ENCODE measurements at places on chromosomes 4 and X.

DNA sequence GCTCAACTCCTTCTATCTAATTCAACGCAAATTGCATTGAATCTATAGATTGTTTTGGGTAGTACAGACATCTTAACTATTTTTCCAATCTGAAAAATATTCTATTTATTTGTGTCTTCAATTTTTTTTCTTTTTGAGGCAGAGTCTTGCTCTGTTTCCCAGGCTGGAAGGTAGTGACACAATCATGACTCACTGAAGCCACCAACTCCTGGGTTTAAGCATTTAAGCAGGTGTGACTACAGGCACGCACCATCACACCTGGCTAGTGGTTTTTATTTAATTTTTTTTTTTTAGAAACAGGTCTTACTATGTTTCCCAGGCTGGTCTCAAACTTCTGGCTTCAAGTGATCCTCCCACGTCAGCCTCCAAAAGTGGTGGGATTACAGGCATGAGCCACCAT is 98.3 kb downstream of the GK start:
- DNase-seq: no peak

DNA sequence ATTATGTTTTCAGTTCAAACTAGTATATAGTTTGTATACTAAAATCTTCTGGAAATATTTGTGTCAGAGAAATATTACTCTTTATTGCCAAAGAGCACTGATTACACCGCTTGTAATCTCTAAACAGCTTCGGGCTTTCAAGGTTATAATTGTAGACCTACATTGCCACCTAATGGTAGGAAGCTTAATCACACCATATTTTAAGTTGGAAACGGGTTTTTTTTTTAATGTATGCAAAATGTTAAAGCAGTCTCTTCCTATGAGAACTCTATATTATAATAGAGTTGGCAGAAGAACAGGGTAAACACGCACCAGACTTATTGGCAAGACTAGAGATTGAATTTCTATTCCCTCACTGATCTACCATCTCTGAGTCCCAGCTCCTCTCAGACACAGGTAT is 19.5 kb upstream of the NFXL1 start:
- DNase-seq: no peak

- no peak for DNase-seq
Measured at GRCh38 chr4:32488690-32489089, 1768.5 kb downstream of the PCDH7 start.

DNA sequence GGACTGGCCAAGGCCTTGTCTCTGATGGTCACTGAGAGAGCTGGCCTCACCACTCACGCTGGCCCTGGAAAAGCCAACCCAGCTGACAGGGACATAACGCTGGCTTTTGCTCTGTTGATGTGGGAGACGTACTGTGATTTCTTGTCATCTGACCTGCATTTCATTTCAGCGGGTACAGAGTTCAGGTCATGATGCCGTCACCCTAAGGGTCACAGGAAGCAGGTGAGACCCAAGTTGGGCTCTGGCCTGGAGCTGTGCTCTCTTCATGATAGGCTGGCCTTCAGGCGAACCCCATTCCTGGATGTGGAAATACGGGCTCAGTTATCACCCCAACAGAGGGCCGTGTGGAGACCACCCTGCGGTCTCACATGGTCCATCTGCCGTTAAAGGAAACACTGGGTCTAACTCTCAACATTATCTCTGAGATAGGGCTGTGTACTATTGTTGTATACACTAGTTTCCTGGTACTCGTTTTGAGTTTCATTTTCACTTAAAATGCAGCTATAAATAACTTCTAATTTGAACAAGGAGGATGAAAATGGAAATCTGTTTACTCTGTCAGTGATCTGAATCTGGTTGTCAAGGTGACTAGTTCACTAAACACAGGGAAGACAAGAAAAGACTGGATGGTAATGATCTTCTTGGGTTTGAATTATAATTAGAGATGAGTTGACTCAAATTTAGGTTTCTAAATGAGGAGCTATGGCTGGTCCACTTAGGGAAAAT is 89.1 kb downstream of the TBC1D9 start:
- no peak for DNase-seq

DNA sequence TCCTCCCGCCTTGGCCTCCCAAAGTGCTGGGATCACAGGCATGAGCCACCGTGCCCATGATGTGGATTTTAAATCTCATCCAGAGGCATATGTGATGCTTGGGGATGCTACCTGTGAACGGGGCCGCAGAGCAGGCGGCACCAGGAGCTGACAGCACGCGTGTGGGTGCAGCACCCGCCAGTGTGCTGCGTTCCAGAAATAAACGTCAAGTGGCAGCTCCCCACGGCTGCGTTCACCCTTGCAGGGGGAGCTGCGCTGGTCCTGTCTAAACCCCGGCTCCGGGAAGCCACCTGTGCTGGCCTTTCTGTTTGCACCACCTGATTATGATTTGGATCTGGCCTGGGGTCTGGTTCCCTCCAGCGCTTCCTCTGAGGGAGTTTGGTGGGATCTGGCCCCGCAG is 77.8 kb downstream of the SORCS2 start:
- DNase-seq: no peak

DNA sequence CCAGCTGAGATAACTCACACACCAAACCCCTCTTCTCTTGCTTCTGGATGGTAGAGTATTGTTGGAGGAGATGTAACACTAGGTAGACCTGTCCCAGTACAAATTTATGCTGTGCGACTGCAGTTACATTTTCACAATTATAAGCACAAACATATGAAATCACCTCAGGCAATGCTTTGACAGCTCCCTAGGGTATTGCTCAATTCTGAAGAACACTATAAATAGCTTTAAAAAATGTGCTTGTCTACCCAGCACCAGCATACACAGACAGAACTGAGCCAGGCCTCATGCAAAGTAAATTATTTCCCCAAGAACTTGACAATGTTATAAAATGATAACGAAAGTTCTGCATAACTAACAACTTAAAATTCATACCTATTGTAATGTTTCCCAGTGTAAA is 1999.1 kb upstream of the ADGRL3 start:
- no peak for DNase-seq

DNA sequence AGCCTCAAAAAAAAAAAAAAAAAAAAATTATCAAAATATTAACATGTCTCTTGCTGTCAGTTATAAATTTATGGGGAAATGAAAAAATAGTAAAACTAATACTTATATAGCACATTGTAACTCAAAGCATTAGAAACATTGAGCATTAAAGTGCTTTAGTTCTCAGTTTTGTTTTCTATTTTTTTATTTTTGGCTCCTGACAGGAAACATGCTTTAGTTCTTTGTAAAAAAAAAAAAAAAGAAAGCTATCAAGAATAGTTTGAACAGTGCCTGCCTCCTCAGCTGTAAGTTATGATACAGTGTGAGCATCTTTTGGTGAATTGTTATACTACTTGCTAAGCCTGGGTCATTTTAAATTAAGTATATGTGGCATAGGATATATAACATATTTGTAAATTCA is 5.1 kb upstream of the CENPC start:
- DNase-seq: no peak

DNA sequence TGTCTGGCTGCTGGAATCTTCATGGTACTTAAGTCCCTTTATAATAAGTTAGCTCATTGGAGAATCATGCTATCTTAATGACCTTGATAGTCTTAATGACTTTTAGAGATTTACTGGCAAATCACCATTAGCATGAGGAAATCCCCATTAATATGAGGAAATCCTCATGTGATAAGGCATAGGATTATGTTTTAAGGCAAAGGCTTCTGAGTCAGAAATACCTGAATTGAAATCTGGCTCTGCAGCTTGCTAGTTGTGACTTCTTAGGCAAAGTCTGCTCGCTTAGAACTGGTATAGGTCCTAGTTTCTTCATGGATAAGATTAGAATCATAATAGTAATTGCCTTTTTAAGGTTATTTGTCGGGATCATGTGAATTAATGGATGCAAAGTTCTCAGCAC is 190.2 kb upstream of the BANK1 start:
- no peak for DNase-seq

DNA sequence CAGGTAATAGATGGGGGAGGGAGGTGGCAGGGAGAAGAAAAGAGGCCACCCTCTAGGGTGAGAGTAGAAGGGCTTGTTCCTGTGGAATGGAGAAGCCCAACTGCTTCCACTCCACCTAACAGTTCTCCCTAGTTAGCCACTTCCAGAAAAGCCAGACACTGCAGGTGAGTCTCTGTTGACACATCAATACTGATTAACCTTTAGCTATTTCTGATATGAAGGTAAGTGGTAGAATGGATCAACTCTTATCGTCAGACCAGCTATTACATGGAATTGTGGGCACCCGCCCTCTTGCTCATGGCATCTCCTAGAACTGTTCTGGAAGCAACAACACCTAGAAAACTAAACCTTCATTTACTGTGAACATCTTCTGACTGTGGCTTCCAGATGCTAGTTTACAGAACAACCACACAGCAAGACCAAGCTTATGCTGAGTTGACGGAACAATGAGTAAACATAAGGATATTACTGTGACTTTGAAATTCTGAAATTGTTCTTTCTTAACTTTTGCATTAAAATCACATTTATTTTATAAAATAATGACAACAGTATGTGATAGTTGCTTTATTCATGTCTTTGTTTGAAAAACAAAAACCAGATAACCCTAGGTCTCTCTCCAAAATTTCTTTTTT is 44.7 kb downstream of the ANXA3 start:
- no peak for DNase-seq

DNA sequence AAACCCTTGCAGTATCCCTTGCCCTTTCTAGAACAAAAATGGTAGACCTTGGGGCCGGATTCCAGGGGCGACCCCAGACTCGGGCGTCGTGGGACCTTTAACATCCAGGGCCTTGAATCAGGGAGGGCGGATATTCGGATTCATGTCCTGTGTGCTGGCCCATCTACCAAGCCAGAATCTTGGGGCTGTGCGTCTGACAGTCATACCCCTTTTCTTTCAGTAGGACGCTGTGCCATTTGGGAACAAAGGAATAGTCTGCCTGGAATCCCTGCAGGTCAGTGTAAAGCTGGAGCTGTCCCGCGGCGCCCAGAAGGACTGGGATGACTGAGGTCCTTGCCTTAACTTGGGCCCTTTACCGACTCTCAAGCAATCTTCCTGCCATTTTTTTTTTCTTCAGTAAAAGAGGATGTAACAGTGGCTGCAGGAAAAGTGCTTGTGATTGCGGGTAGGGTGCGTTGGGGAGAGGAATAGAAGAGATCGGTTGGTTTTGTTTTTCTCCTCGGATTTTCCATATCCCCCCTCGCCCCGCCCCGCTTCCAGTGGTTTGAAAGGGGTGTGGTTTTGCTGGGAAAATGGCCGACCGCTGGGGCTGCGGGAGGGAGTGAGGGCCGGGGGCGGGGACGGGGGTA is 518 bp downstream of the ARMCX1 start:
- no peak for DNase-seq

DNA sequence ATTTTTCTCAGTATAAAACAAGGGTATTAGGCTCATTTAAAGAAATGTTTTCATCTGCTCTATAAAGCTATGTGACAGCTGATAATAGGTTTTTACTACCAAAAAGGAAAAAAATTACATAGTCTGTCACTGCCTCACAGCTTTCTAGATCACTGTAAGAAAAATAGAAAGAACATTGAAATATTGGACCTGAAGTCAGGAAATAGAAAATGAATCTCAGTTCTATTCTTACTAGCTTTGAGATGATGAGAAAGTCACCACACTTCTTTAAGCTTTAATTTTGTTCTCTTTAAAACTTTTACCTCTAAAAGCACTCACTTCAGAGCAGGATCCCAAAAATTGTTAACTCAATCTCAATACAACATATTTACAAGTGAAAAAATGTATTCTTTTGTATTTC is 45.3 kb upstream of the CAMK2D start:
- DNase-seq: no peak

GRCh38 chr4:137312257-137312656 is 220.0 kb downstream of the PCDH18 start:
- no peak for DNase-seq

GRCh38 chr4:151865744-151866591 is 105.2 kb upstream of the GATB start:
- no peak for DNase-seq

DNA sequence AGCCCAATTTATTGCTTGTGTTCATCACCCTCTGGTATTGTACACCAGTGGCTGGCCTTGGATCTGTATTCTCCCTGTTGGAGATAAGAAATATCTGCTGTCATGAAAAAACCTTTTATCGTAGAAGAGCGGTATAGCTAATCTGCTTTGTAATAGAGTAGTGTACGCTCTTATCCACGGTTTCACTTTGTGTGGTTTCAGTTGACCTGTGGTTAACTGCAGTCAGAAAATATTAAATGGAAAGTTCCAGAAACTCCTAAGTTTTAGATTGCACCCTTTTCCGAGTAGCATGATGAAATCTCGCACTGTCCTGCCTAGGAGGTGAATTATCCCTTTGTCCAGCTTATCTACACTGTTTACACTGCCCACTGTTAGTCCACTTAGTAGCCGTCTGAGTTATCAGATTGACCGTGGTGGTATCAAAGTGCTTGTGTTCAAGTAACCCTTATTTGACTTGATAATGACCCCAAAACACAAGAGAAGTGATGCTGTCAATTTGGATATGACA is 42.4 kb downstream of the KDM6A start:
- DNase-seq: no peak

GRCh38 chr4:38743866-38744265 is 38.9 kb downstream of the TLR10 start:
- no peak for DNase-seq

- DNase-seq: no peak
Measured at GRCh38 chrX:1330605-1331004, 6.0 kb upstream of the IL3RA start.

GRCh38 chrX:675279-675954 is 44.8 kb downstream of the SHOX start:
- no peak for DNase-seq

- DNase-seq: no peak
Measured at GRCh38 chrX:53251307-53251706, 26.3 kb upstream of the KDM5C start.

DNA sequence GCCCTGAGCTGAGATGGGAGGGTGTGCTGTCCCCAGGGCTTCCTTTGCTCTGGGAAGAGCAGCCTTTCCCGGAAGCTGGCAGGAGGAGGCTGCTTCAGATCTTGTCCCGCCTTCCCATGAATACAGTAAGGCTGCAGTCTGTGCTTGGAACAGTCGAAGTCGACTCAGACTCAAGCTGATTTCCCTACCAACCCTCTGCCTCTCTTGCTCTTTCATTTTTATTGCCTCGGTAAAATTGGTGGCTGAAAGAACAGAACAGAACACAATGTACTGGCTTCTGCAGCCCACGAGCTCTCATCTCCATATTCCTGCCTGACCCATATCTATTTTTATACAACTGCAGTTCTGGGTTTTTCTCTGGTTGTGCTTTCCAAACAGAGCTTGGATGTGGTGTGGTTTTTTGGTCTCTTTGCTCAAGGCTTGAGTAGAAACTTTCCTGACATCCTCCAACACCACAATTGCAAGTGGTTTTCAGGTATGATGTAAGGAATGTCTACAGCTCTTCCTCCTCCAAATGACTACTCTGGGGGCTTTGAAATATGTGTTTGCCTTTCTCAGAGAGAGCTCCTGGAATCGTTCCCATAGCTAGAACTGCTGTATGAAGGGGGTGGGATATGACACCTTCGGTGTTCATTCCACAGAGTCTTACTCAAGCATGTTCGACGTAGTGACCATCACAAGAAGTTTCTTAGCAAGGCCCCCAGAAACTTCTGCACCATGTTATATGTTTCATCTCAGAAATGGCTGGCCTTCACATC is 61.3 kb downstream of the ENPP6 start:
- DNase-seq: no peak

GRCh38 chrX:87616371-87616770 is 98.8 kb downstream of the KLHL4 start:
- no peak for DNase-seq

All from cortex of kidney (tissue), 1 donor.